ENCODE measurements at places on chromosomes 11 and 22. TPM values are rescaled to one million over a fixed set of nuclear protein-coding genes. Genes with fewer than 3 reads are reported as not detected.

DNA sequence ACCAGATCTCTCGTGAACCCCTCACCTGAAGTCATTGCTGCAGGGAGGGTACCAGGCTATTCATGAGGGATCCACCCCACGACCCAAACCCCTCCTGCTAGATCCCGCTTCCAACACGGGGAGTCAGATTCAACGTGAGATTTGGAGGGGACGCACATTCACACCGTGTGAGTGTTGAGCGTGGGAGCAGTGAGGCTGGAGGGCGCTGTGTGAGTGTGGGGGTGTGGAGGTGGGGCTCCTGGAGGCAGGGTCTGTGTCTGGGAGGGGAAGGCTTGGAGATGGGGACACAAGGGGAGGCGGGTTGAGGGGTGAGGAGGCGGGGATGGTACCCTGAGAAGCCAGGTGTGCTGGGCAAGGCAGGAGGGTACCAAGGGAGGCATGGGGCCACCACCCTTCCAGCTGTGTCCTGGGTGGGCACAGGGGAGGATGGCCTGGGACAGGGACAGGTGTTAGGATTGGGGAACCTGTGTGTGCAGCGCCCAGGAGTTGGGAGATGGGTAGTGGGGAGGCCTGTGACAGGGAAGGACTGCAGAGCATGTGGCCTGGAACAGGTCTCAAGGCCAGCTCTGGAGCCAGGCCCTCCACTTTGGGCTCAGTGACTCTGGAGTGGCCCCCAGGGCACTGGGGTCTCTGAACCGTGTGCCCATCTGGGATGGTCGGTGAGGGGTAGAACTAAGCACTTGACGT, 13.6 kb downstream of the TPCN2 start:
- no peak for DNase-seq

GRCh38 chr11:76598426-76598839, 72.1 kb downstream of the LRRC32 start:
- DNase-seq = peak; percentile 68

- DNase-seq = no peak
Observed at GRCh38 chr22:40638261-40638660, 1.7 kb upstream of the MRTFA start.

Gene GNG3
- total RNA-seq = not detected

Gene IL18BP
- 1.6 TPM for total RNA-seq

DNA sequence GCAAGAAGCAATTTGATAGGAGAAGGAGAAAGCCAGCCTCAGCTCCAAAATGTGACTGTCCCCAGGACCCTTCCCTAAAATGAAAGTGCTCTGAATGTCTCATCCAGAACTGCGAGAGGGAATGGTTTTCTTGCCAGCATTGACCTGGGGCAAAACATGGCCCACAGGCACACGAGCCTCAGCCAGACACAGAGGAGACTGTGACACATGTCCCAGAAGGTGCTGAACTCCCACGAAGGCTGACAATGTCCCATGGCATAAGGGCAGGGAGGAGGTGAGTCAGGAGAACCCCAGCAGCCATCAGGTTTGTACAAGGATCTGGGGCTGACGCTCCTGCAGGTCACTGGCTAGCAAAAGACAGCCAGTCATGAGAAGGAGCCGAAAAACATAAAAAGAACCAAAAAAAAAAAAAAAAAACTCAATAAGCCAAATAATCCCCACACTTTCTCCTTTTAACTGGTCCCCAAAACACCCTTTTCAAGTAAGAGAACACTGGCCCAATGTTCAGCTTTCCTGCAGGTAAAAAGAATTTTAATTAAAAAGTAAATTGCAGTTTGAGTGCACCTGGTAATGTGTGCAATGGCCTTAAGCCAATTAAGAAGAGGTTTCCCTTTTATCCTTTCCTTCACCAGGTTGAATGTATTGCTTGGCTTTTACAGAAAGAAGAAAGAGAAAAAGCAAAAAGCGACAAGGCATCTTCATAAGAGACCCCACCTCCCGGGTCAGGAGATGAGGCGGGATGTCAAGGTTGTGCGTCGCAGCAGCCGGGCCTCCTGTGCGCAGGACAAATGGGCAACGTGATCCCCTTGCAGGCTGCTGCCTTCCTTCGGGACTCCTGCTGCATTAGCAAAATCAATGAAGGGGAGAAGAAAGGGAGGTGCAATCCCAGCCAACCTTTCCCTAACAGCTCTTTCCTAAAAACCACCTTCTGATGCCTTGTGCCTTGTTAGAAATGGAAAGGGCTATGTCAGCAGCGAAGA, 43.6 kb downstream of the GALNT18 start:
- DNase-seq = no peak

Gene KDM4D
- total RNA-seq = 1.7 TPM

GRCh38 chr22:30370641-30371230, 13.9 kb downstream of the CCDC157 start:
- DNase-seq = no peak

- peak; percentile 92 for DNase-seq
Observed at GRCh38 chr11:38598418-38598817, 2000.4 kb upstream of the RAG2 start.

Gene BATF2
- 0.45 TPM for total RNA-seq

Gene MS4A12
- total RNA-seq = not detected

GRCh38 chr11:8826139-8826786, 84.7 kb upstream of the AKIP1 start:
- DNase-seq = no peak

GRCh38 chr11:128045094-128045725, 542.1 kb downstream of the ETS1 start:
- DNase-seq = no peak

GRCh38 chr11:9884601-9885000, 220.7 kb downstream of the SWAP70 start:
- no peak for DNase-seq

- peak; percentile 86 for DNase-seq
Observed at GRCh38 chr11:75280227-75280701, 39.7 kb downstream of the TPBGL start.

Gene HPS4
- total RNA-seq = 357 TPM

DNA sequence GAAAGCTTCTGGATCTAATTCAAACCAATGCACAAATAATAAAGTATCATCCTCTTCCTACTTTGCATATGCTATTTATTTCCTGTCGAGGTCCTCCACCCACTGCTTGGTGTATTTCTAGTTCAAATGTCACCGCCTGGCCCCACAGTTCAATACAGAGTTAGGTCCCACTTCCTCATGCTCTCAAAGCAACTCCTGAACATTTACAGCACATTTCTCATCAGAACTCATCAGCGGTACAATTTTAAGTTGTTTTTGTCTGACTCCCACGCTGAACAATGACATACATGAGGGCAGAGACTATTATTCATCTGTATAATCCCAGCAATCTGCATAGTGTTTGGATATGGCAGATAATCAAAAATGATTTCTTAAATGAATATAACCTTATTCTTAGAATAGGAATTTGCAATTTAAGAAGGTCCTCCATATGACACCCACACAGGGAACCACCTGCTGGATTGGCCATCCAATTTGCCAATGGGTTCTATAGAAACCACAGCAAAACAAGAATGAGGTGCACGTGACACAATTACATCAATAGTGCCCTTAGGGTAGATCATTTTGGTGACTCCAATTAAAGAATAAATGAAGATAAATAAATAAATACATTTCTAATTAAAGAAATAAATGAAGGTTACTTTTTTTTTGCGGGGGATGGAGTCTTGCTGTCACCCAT, 54.2 kb downstream of the SLC25A17 start:
- DNase-seq = no peak

Gene OR56A1
- not detected for total RNA-seq

GRCh38 chr22:46193898-46194310, 43.6 kb downstream of the PPARA start:
- DNase-seq = no peak

Gene SLC6A5
- not detected for total RNA-seq

Measured in SK-MEL-5 (cell line).